SJSA1 (cell line): ENCODE measurements at places on chromosomes 6 and 20. TPM values are rescaled to one million over a fixed set of nuclear protein-coding genes. Genes with fewer than 3 reads are reported as not detected.

KIF13A gene
- total RNA-seq = 31.5 and 52.7 TPM in 2 replicates

DNA sequence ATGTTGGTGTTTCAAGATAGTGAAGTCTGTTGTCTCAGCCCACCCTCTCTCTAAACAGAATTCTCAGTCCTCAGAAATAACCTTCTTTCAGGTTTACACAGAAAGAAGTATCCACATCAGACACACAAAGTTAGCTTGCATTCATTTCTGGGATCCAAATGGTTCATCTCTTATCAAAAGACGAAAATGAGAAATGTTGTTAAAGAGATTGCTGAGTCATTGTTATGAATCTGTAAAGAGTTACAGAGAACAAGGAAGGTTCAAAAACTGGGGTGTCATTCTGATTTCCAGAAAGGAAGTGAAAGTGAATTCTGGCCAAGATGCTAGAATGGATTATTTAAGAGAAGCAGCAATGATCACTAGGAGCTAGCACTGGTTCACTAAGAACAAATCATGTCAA, 90.5 kb upstream of the ATXN1 start:
- 0 out of 2 replicates have a peak overlapping the region, but pooled peaks have one; percentile 0 for H3K27ac ChIP-seq
- DNase-seq = no peak

DNA sequence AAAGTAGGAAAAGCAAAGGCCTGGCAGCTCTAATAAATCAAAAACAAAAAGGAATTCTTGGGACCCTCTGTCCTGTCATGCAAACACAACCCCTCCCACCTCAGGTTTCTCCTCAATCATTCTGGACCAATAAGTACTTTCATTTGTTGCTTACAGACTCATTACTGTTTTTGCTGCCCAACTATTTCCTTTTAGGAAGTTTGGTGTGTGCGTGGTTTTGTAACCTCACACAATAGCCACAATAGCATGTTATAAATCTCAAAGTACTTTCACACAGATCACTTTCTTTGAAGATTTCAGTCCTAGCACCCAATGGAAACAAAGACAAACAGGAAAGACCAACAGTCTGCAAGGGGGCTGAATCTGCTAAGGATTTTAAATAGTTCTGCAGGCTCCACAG, 4.5 kb downstream of the MRPL14 start:
- no peak overlapping the region for H3K4me3 ChIP-seq
- H3K27me3 ChIP-seq = no peaks in the 10 kb centered on the region
- H3K27ac ChIP-seq = no peak overlapping the region
- H3K36me3 ChIP-seq = peaks cover 20% of the 10 kb centered on the region
- peaks cover 16% of the 10 kb centered on the region for H3K4me1 ChIP-seq
- peak; percentile 9 for DNase-seq

CD109 gene
- total RNA-seq = 31.2 and 47.3 TPM in 2 replicates

DNA sequence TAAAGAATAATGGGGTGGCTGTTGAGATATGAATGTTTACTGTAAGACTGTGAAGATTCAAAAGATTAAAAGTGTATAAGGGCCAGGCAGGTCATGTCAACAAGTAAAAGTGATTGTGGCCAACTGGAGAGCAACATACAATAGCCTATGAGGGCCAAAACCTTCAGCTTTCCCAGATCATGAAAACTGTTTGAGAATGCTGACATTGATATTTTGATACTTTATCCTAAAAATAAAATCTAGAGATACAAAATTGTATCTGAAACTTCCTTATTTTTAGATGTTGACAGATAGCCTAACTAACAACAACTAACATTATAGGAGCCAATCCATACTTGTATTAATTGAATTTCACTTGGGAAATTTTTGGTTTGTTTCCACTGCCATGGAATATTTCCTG, 70.3 kb upstream of the PAK5 start:
- H3K36me3 ChIP-seq = no peaks in the 10 kb centered on the region
- H3K4me3 ChIP-seq = no peak overlapping the region
- H3K27ac ChIP-seq = no peak overlapping the region
- no peaks in the 10 kb centered on the region for H3K4me1 ChIP-seq

ETV7 gene
- total RNA-seq = 2.0 TPM in 1 of 2 replicates, not detected in the other

KHDRBS2 gene
- total RNA-seq = not detected in 2 replicates

KCNG1 gene
- total RNA-seq = 17.7 and 31.0 TPM in 2 replicates

- no peak overlapping the region for H3K4me3 ChIP-seq
- no peaks in the 10 kb centered on the region; the same call in 1 of the 2 replicates for H3K4me1 ChIP-seq
- no peak overlapping the region for H3K27ac ChIP-seq
Observed at GRCh38 chr6:118280210-118280609, 267.9 kb upstream of the PLN start.

DNA sequence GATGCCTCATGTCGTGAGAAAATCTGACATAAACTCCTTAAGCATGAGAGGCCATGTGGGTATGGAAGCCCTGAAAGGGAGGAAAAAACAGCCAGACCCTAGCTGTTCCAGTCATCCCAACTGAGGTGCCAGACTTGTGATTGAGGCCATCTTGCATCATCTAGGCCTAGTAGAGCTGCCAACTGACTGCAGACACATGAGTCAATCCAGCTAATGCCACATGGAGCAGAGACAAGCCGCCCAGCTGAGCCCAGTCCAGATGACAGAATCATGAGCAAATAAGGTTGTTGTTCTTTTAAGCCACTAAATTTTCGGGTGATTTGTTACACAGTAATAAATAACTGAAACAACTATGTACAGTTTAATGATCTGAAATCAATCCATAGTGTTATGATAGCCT, 680.9 kb downstream of the MAFB start:
- no peaks in the 10 kb centered on the region for H3K36me3 ChIP-seq
- no peak overlapping the region for H3K27ac ChIP-seq
- H3K4me3 ChIP-seq = no peak overlapping the region
- H3K4me1 ChIP-seq = no peaks in the 10 kb centered on the region

- H3K27ac ChIP-seq = no peak overlapping the region
- peaks cover 33% of the 10 kb centered on the region for H3K4me1 ChIP-seq
- H3K27me3 ChIP-seq = no peaks in the 10 kb centered on the region
- DNase-seq = no peak
Observed at GRCh38 chr6:3340894-3341293, 82.1 kb downstream of the PSMG4 start.

GLP1R gene
- total RNA-seq = not detected in 2 replicates

BPIFB3 gene
- not detected in 2 replicates for total RNA-seq

GRCh38 chr6:110476046-110476849, at the start of gene SLC22A16:
SLC22A16 (minus strand) TSS chr6:110476613; CDS start chr6:110476574, 39 bp downstream.
- H3K36me3 ChIP-seq = no peaks in the 10 kb centered on the region
- no peak within 1 kb of the TSS for H3K27ac ChIP-seq
- no peaks in the 10 kb centered on the region for H3K4me1 ChIP-seq
- no peak within 1 kb of the TSS for H3K4me3 ChIP-seq

DNA sequence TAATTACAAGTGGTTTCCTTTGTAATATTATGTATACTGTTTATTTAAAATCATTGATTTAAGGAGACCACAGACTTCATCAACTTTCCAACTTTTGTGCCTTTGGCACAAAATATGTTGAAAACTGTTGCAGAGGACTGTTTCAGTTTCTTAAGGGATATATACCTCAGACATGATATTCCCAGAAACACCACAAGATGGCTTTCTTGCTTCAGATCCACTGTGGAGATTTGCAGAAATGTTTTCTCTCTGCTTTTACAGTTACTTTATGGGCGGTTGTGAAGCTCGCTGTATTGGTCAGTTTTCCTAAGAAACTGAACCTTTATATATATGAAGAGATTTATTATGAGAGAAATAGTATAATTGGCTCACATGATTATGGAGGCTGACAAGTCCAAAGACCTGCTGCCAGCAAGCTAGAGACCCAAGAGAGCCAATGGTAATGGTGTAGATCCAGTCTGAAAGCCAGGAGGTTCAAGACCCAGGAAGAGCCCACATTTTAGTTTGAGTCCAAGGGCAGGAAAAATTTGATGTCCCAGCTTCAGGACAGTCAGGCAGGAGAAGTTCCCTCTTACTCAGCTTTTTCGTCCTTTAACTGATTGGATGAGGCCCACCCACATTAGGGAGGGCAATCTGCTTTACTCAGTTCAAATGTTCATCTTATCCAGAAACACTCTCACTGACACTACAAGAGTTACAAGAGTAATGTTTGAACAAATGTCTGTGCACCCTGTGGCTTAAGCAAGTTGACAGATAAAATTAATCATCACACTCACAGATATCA, 12.8 kb downstream of the ME1 start:
- no peak for DNase-seq
- H3K27ac ChIP-seq = no peak overlapping the region
- no peak overlapping the region for H3K4me3 ChIP-seq

C6orf163 gene
- 0.39 and 0.88 TPM in 2 replicates for total RNA-seq

TINAG gene
- not detected in 2 replicates for total RNA-seq

SSTR4 gene
- not detected in 2 replicates for total RNA-seq

DNA sequence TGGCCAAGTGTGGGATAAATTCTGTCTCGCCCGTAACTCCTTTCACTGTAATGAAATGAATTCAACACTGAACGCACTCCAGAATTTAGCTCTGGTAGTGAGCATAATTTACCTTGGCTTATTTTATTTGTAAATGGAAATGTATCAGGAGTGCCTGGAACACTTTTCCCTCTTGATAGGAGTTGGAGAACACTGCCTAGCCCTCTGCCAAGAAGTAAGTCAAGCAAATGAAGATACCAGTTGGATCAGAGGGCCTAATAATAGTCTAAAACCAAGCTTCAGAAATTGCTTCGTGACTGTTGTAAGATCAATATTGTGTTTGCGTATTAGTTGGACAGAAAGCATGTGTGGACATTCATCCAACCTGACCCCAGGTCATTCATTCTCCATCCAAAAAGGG, 64.6 kb upstream of the TPD52L1 start:
- H3K4me1 ChIP-seq = no peaks in the 10 kb centered on the region
- H3K4me3 ChIP-seq = no peak overlapping the region
- H3K27me3 ChIP-seq = no peaks in the 10 kb centered on the region
- no peaks in the 10 kb centered on the region; the same call in 1 of the 2 replicates for H3K36me3 ChIP-seq

DNA sequence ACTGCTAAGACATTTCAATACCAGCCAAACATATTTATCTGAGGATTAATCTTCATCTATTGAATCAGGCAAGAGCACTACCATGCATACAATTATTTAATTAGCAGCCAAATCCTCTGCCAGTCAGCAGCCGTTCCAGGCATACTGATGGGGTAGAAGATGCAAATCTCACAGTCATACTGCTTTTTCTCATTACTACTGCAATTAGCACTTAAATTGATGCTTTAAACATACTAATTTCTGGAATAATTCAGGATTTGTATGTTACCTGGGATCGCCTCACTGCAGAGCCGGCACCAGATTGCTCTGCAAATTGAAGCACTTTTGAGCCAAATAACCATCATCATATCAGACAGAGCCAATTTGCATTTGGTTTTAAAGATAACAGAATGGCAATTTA, 49.9 kb upstream of the SIM1 start:
- H3K4me3 ChIP-seq = no peak overlapping the region
- DNase-seq = no peak
- H3K27ac ChIP-seq = no peak overlapping the region
- no peaks in the 10 kb centered on the region for H3K27me3 ChIP-seq
- H3K36me3 ChIP-seq = peaks cover 26% of the 10 kb centered on the region
- H3K4me1 ChIP-seq = peaks cover 10% of the 10 kb centered on the region

SLC12A5 gene
- not detected in 2 replicates for total RNA-seq

DNA sequence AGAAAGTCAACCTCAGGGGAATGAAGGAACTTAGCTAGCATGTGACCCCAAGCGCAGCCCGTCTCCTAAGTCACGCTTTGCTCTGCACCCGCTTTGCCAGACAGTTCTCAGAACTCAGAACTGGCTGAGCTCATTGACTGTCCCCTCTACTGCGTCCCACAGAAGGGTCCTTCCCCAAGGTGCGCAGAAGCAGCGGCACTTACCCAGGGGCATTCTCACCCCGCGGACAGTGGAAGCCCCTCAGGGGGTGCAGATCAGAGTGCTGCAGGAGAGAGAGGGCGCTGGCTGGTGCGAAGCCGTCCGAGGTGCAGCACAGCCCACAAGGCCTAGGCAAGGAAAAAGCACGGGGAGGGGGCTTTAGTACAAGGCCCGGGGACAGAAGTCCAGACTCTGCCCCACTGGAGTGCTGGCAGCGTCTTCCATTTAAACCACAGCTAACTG, 807 bp downstream of the SNHG17 start:
- H3K36me3 ChIP-seq = peaks cover 57% of the 10 kb centered on the region
- peak overlapping the region; percentile 73 for H3K4me3 ChIP-seq
- H3K27ac ChIP-seq = peak overlapping the region; percentile 70
- H3K4me1 ChIP-seq = peaks cover 22% of the 10 kb centered on the region

GRCh38 chr6:137995371-137995770, 111.8 kb downstream of the PERP start:
- no peak for DNase-seq
- no peaks in the 10 kb centered on the region for H3K36me3 ChIP-seq
- no peak overlapping the region for H3K27ac ChIP-seq
